Glutamatergic neuron (in vitro differentiated cells): ENCODE measurements at places on chromosomes 7 and 10.

GRCh38 chr7:75639886-75640190 is 98.9 kb downstream of the HIP1 start:
- peaks cover 16% of the 10 kb centered on the region for H3K4me1 ChIP-seq
- no peak for DNase-seq
- H3K27me3 ChIP-seq = peaks cover 11% of the 10 kb centered on the region
- H3K4me3 ChIP-seq = peak overlapping the region; percentile 97
- peak overlapping the region; percentile 99 for H3K27ac ChIP-seq
- no peaks in the 10 kb centered on the region for H3K36me3 ChIP-seq

DNA sequence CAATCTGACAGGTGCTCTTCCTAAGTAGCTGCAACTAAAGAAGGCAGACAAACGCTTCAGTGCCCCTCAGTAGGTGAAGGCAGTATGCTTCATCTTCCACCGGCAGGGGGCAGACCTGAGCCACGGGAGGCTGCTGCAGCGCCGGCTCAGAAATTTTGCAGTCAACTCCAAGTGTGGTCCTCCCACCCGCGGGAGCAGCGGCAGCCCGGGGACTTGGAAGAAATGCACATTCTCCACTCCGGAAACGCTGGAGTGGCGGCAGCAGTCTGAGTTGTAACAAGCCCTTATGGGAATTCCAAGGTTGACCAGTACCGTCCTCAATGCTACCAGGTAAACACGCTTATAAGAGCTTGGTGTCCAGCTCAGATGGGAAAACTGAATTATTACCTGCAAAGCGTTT is 3.4 kb downstream of the IGFBP3 start:
- H3K4me1 ChIP-seq = peaks cover 9% of the 10 kb centered on the region
- DNase-seq = peak; percentile 95
- H3K4me3 ChIP-seq = no peak overlapping the region
- peaks cover 14% of the 10 kb centered on the region for H3K27me3 ChIP-seq
- H3K27ac ChIP-seq = no peak overlapping the region

DNA sequence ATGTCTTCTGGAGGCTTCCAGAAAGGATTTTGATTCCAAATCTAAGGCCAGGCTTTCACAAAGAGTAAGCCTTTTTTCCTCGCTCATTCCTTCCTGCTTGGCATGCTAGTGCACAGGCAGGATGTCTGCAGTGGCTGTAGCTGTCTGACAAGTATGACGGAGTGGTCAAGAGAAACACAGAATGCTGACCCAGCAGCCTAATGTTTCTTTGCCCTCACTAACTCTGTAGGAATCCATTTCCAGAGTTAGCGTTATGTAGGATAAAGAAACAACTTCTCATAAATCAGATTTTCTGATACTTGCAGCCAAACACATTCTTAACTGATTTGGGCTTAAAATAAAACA is 190.8 kb upstream of the AGK start:
- H3K27ac ChIP-seq = no peak overlapping the region
- no peak overlapping the region for H3K4me3 ChIP-seq
- H3K4me1 ChIP-seq = peaks cover 10% of the 10 kb centered on the region
- no peaks in the 10 kb centered on the region for H3K36me3 ChIP-seq
- DNase-seq = no peak

DNA sequence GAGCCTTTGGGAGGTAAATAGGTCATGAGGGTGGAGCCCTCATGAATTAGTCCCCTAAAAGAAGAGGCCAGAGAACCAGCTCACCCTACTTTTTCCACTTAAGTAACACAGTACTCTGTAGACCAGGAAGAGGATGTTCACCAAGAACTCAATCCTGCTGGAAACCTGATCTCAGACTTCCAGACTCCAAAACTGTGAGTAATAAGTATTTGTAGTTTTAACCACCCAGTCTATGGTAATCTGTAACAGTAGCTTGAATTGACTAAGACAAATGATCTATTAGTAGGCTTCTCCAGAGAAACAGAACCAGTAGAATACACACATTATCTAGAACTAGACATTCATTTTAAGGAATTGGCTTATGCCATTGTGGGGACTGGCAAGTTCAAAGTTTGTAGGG is 51.5 kb downstream of the ANKMY2 start:
- no peaks in the 10 kb centered on the region for H3K4me1 ChIP-seq
- no peaks in the 10 kb centered on the region for H3K36me3 ChIP-seq
- no peak for DNase-seq

- DNase-seq = no peak
- H3K27me3 ChIP-seq = no peaks in the 10 kb centered on the region
- H3K4me1 ChIP-seq = peaks cover 4% of the 10 kb centered on the region
- no peak overlapping the region for H3K4me3 ChIP-seq
- no peaks in the 10 kb centered on the region for H3K36me3 ChIP-seq
- no peak overlapping the region for H3K27ac ChIP-seq
These were observed 30.5 kb downstream of the TACC2 start for GRCh38 chr10:122019414-122019975.

- DNase-seq = no peak
- H3K27ac ChIP-seq = no peak overlapping the region
- no peak overlapping the region for H3K4me3 ChIP-seq
- H3K36me3 ChIP-seq = peaks cover 10% of the 10 kb centered on the region
- H3K4me1 ChIP-seq = peaks cover 12% of the 10 kb centered on the region
These were observed 66.9 kb downstream of the SLC29A4 start for GRCh38 chr7:5349437-5350173.

- DNase-seq = peak; percentile 63
- H3K27ac ChIP-seq = peak overlapping the region; percentile 12
- H3K4me3 ChIP-seq = peak overlapping the region; percentile 71
- H3K4me1 ChIP-seq = peaks cover 18% of the 10 kb centered on the region
- H3K36me3 ChIP-seq = no peaks in the 10 kb centered on the region
These were observed 770 bp downstream of the PLXNA4 start for GRCh38 chr7:132575419-132575981.

GRCh38 chr10:8173243-8173865 is 118.9 kb downstream of the GATA3 start:
- H3K36me3 ChIP-seq = peaks cover 6% of the 10 kb centered on the region
- no peak overlapping the region for H3K4me3 ChIP-seq
- peaks cover 3% of the 10 kb centered on the region for H3K27me3 ChIP-seq
- peaks cover 4% of the 10 kb centered on the region for H3K4me1 ChIP-seq
- no peak overlapping the region for H3K27ac ChIP-seq

DNA sequence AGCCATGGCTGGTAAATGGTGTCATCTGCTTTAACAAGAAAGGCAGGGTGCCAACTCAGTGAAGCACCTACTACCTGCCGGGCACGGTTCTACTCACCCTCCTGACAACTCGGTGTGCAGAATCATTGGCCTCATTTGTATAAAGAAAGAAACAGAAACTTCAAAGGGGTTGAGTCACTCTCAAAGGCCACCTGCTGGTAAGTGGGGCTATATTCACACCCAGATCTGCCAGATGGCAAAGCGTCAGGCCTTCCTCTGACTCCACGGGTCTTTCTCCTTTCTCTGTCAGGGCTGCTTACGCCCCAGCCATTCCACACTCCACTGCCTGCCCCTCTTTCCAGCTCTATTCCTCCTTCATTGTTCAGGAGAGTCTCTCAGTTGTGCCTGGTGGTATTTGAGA is 309.2 kb downstream of the GFRA1 start:
- H3K4me1 ChIP-seq = peaks cover 10% of the 10 kb centered on the region
- H3K4me3 ChIP-seq = no peak overlapping the region
- no peaks in the 10 kb centered on the region for H3K27me3 ChIP-seq
- no peaks in the 10 kb centered on the region for H3K36me3 ChIP-seq
- peak overlapping the region; percentile 48 for H3K27ac ChIP-seq

DNA sequence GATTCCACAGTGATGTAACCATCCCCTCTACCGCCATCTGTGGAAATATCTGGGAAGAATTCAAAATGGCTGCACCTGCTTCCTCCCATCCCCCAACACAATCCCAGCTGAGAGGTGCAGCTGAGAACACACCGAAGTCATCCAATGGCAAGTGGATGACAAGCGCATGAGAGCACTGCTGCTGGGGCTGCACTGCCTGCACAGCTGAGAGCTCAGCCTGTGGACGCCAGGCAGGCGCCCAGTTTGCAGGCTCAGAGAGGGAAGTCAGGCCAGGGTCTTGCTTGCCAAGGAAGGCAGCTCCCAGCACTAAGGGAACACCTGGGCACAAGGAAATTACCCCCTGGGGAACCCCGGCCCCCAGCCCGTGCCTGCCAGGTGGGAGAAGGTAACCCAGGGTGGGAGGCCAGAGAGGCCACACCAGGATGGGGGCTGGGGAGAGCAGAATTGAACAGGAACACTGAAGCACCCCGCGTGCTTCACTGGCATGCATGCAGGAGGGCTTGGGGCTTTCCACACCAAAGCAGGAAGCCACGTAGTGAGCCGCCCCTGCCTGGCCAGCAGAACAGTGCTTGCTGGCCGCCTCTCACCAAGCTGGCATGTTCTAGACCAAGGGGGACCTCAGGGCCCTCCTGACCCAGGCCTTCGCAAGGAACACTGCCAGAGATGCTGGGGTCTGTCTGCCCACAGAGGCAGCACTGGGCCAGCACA is 46.2 kb downstream of the FAM53B start:
- peaks cover 39% of the 10 kb centered on the region for H3K4me1 ChIP-seq
- DNase-seq = no peak
- no peaks in the 10 kb centered on the region for H3K36me3 ChIP-seq

GRCh38 chr10:77829356-77829755 is 97.2 kb downstream of the DLG5 start:
- H3K27me3 ChIP-seq = peaks cover 1% of the 10 kb centered on the region
- H3K36me3 ChIP-seq = no peaks in the 10 kb centered on the region
- no peak overlapping the region for H3K4me3 ChIP-seq
- H3K4me1 ChIP-seq = peaks cover 15% of the 10 kb centered on the region
- no peak for DNase-seq

GRCh38 chr7:132836746-132837145 is 245.1 kb downstream of the CHCHD3 start:
- H3K27ac ChIP-seq = no peak overlapping the region
- H3K27me3 ChIP-seq = peaks cover 2% of the 10 kb centered on the region
- no peak for DNase-seq
- H3K4me3 ChIP-seq = no peak overlapping the region
- no peaks in the 10 kb centered on the region for H3K36me3 ChIP-seq
- no peaks in the 10 kb centered on the region for H3K4me1 ChIP-seq

DNA sequence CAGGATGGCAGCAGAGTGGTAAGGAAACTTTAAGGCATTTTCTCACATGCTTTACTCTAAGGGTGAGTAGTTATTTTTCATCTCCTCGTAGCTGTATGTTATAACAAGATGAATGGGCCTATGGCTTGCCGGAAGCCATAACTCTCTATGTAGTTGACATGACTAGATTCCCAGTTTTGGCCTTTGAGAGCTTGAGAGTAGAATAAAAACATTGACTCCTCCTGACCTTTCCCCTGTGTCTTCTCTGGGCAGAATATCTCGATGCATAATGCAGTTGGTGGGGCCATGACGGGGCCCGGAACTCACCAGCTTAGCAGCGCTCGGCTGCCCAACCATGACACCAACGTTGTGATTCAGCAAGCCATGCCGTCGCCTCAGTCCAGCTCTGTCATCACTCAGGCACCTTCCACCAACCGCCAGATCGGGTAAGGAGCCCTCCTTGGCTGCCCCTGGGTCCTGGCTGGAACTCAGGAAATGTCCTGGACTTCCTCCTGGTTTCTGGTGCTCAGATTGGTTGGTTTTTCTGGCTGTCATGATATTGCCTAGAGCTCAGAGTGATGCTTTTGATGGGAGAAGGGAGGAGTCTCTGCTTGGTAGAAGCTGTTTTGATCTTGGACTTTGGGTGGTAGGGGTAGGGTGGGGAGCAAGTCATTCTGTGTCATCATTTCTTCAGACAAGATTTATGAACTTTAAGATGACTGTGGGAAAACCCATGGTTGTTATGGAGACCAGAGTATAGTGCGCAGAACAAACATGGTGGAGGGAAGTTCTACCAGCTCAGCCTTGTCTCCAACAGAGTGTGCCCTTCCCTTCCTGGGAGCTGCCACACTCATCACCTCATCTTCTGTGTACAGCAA is 158.0 kb downstream of the CREB5 start:
- H3K4me1 ChIP-seq = peaks cover 11% of the 10 kb centered on the region
- H3K27ac ChIP-seq = no peak overlapping the region
- H3K36me3 ChIP-seq = no peaks in the 10 kb centered on the region
- no peaks in the 10 kb centered on the region for H3K27me3 ChIP-seq
- DNase-seq = no peak
- no peak overlapping the region for H3K4me3 ChIP-seq

DNA sequence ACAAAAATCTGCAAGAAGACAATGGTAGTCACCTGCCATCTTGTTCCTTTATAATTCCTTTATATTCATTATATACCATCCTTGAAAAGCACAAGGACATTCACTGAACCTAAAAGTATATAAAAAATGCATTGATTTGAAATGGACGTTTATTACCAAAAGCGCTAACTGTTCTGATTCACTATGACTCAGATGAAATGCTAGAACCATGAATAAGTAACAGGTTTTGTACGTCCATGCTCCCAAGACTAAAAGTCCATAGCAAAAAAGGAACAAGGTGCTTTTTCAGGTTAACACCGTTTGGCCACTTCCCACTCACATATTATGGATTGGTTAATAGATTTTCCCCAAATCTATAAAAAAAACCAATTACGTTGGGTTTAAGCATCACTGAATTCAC is 109.4 kb downstream of the PPP1R17 start:
- no peaks in the 10 kb centered on the region for H3K36me3 ChIP-seq
- H3K27me3 ChIP-seq = peaks cover 2% of the 10 kb centered on the region
- no peak overlapping the region for H3K4me3 ChIP-seq
- H3K27ac ChIP-seq = no peak overlapping the region
- no peaks in the 10 kb centered on the region for H3K4me1 ChIP-seq
- DNase-seq = no peak

- peaks cover 1% of the 10 kb centered on the region for H3K27me3 ChIP-seq
- H3K4me1 ChIP-seq = no peaks in the 10 kb centered on the region
- DNase-seq = no peak
- no peaks in the 10 kb centered on the region for H3K36me3 ChIP-seq
These were observed 410.3 kb upstream of the SHH start for GRCh38 chr7:156222611-156223010.

DNA sequence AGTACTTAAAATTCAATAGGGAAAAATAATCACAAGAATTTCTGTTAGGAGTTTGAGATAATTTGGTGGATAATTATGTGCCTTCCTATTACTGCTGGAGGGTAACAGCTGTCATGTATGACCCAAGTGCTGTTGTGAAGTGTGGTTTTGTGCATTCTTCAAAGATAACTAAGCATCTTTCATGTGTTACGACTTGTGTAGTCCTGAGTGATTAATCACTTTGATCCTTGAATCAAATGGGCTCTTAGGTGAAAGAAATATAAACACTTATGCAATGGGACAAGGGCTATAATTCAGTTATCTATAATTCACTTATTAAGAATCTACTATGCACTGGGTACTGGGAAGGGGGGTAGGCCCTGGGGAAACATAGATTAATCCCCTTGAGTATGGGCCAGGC is 89.0 kb downstream of the CH25H start:
- H3K4me3 ChIP-seq = no peak overlapping the region
- H3K36me3 ChIP-seq = no peaks in the 10 kb centered on the region
- H3K27ac ChIP-seq = no peak overlapping the region
- H3K4me1 ChIP-seq = no peaks in the 10 kb centered on the region
- DNase-seq = no peak

DNA sequence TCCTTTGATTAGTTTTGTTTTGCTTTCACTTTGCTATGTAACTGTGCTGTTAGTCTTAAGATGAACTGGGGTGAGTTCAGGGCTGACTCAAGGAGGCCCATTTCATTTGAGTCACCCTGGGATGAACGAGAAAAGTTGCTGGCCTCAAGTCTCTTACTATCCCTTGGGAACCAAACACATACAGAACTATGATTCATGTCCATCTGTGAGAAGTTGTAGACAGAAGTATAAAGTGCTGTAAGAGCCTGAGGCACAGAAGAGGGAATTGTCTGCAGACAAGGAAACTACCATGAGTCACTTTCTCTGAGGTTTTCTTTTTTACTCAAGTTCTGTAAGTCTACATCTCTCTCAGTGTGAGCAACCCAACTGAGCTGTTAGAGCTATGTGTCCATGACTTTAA is 179.8 kb upstream of the CSTF2T start:
- H3K27me3 ChIP-seq = no peaks in the 10 kb centered on the region
- DNase-seq = no peak

GRCh38 chr7:80187727-80188126 is 53.1 kb downstream of the GNAI1 start:
- H3K27ac ChIP-seq = no peak overlapping the region
- H3K36me3 ChIP-seq = no peaks in the 10 kb centered on the region
- H3K27me3 ChIP-seq = peaks cover 2% of the 10 kb centered on the region
